ENCODE measurements at places on chromosomes 11 and 22.

- peak; percentile 66 for DNase-seq
Observed at GRCh38 chr22:22235558-22235957, 9.0 kb upstream of the VPREB1 start.

DNA sequence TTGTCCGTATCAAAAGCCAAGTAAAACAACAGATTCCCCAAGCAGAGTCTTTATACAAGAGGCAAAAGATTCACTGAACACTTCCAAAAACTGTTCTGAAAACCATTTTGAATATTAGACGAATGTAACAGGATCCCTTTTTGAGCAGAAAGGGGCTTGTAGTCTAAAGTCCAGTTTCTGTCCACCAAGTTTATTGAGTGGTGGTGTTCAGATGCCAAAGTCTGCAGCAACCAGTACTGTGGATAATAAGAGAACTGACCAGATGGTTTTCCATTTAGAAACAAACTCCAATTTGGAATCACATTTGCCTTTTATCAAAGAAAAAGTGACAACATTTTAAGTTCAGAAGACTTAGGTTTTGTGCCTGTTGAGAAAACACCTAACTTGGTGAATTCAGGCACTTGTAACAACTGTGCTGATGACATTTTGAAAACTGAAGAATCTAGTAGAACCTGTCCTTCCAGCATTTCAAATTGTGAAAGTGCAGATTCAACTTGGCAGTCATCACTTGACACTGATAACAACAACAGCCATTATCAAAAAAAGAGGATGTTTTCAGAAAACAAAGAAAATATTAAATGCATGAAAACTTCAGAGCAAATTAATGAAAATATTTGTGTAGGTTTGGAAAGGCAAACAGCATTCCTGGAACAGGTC, 217.1 kb downstream of the CSNK2A3 start:
- no peak for DNase-seq

DNA sequence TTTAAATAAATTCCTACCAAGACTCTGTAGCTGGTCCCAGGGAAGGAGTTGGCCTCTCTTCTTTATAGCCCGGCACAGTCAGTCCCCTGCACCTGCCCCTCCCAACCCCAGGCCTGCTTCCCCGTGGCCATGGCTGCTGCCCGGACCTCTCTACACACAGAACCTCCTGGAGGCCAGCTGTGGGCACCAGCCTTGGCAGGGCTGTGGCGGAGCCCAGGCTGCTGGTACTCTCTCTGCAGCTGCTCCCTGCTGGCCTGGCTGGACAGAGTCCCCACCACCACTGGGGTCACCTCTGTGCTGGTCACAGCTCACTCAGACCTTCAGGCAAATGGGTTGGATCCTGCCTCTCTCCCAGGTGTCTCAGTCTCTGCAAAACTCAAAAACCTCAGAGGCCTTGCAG, 69.3 kb downstream of the LRP5 start:
- DNase-seq = no peak

GRCh38 chr11:12421386-12421785, 44.0 kb downstream of the PARVA start:
- DNase-seq = no peak

- no peak for DNase-seq
Observed at GRCh38 chr11:134736251-134736947, 324.4 kb upstream of the B3GAT1 start.

GRCh38 chr22:50085211-50085972, at the start of gene MLC1:
Gene MLC1 (minus strand): TSS chr22:50085426. CDS start chr22:50084902, 524 bp downstream.
- DNase-seq = peak; percentile 7

DNA sequence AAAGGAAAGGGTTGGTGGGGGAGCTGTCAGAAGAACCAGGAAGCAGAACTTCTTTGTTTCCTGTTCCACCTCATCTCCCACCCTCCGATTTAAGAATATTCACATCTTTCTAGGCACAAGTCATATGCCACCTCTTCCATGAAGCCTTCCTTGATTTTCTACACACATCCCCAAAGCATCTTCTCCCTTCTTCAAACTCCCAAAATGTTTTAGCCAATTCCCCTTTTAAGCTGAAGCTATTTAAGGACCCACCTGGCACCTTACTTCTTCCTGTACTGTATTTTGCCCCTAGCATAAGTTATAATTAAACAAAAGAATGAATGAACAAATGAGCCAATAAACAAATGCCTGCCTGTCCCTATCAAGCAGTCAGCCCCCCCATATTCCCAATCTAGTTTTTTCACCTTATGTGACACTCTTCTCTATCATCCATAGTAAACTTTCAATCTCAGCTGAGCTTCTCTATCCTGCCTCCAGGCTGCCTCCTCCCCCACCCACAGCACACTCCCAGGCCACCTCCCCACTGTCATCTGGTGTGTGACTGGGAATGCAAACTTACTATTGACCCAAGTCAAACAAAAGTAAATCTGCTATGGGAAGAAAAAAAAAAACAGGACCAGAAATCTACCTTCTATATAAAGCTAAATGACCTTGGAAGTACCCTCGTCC, 3.9 kb downstream of the TNKS1BP1 start:
- no peak for DNase-seq

DNA sequence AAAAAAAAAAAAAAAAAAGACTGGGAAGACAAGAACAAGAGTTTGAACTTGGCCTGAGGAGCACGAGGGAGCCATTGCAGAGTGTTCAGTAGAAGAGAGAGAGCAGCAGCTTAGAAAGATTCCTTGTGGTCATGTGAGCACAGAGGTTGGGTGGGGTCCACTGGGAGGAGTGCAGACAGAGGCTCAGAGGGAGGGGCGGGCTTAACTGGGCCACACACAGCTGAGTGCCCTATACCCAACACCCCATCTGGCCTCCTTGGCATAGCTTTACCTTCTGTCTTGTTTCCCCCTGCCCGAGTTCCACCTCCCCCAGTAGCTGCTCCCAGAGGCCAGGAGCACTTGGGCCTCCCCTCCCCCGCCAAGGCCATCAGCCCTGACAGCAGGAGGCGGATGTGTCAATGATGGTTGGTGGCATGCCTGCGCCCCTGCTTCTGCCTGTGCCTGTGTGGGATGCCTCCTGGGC, 12.1 kb downstream of the C11orf86 start:
- no peak for DNase-seq

GRCh38 chr11:2518111-2518982, 73.5 kb downstream of the KCNQ1 start:
- DNase-seq = no peak
